Glomerular endothelial cell (primary cell): ENCODE measurements at places on chromosomes 5 and 9. TPM values are rescaled to one million over a fixed set of nuclear protein-coding genes. Genes with fewer than 3 reads are reported as not detected.

Gene ECSCR
- 345 and 393 TPM in 2 replicates for total RNA-seq

Gene CCL27
- total RNA-seq = not detected in 2 replicates

Gene TSSK1B
- total RNA-seq = not detected in 2 replicates

Gene PRUNE2
- 7.1 and 9.6 TPM in 2 replicates for total RNA-seq

Gene SHOC1
- 0.06 TPM in 1 of 2 replicates, not detected in the other for total RNA-seq

Gene MLANA
- total RNA-seq = not detected in 2 replicates

Gene SLC28A3
- under 0.01 TPM in 2 replicates for total RNA-seq

Gene CTXN3
- not detected in 2 replicates for total RNA-seq

Gene REEP2
- 7.6 and 13.5 TPM in 2 replicates for total RNA-seq

Gene ANKRD34B
- total RNA-seq = 0.05 and 0.06 TPM in 2 replicates

Gene GNG10
- 50.9 and 65.7 TPM in 2 replicates for total RNA-seq

Gene KIF4B
- 0.23 and 0.39 TPM in 2 replicates for total RNA-seq

Gene FGFR4
- 4.8 and 6.2 TPM in 2 replicates for total RNA-seq

Gene LCP2
- total RNA-seq = 4.6 and 5.7 TPM in 2 replicates

Gene SV2C
- total RNA-seq = not detected in 2 replicates

Gene SYK
- total RNA-seq = 1.3 and 2.8 TPM in 2 replicates

Gene KCNV2
- not detected in 2 replicates for total RNA-seq

Gene HRH2
- total RNA-seq = 0.06 TPM in 1 of 2 replicates, not detected in the other

Gene IGIP
- total RNA-seq = 3.0 and 3.7 TPM in 2 replicates

Gene TAL2
- total RNA-seq = not detected in 2 replicates

Gene HTR1A
- not detected in 2 replicates for total RNA-seq

Gene C9orf43
- 0.48 and 0.53 TPM in 2 replicates for total RNA-seq

Gene PDZD2
- total RNA-seq = 8.4 and 20.3 TPM in 2 replicates

Gene CMBL
- 8.2 and 16.8 TPM in 2 replicates for total RNA-seq

Gene RRAGA
- 66.8 and 76.7 TPM in 2 replicates for total RNA-seq

Gene SURF4
- total RNA-seq = 238 and 281 TPM in 2 replicates

Gene PPIC
- total RNA-seq = 34.0 and 57.3 TPM in 2 replicates

Gene PCDHGA6
- 4.5 and 6.6 TPM in 2 replicates for total RNA-seq

Gene APBA1
- total RNA-seq = 10.1 and 15.2 TPM in 2 replicates

Gene MYMK
- not detected in 2 replicates for total RNA-seq

Gene BTNL3
- total RNA-seq = not detected in 2 replicates

Gene IL7R
- 0.82 and 6.0 TPM in 2 replicates for total RNA-seq

Gene CFAP157
- not detected in 2 replicates for total RNA-seq

Gene SPAAR
- 8.1 and 16.3 TPM in 2 replicates for total RNA-seq
